ENCODE measurements at places on chromosomes 4 and X.

GRCh38 chr4:36502350-36502749 lies 220.9 kb downstream of the DTHD1 start:
- DNase-seq, result no peak

- DNase-seq, result no peak
Observed at GRCh38 chr4:120830204-120830603, 92.3 kb downstream of the PRDM5 start.

- no peak for DNase-seq
Observed at GRCh38 chr4:8468746-8469535, 28.4 kb downstream of the TRMT44 start.

- DNase-seq, result peak; percentile 93
Observed at GRCh38 chrX:17736856-17737709, at the start of gene SCML1. Gene SCML1 (plus strand): TSS chrX:17737493. CDS start chrX:17744187, 6,694 bp downstream.

- no peak for DNase-seq
Observed at GRCh38 chr4:87025023-87025613, 90.3 kb downstream of the AFF1 start.

DNA sequence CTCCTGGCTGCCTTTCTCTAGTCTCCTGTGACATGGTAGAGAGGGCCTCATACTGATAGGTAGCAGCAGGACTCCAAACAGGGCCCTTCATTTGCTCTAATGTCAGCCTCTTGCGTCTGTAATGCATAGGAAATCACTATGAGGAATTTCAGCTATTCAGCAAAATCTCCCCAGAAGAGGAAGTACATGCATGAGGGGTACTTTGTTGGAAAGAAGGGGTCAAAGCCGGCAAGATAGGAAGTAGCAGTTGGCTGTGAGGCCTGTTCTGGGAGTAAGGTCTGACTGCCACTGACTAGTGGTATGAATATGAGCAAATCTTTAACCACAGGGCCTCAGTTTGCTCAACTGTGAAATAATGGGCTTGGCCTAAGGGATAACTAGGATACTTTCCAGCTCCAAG lies 283.2 kb downstream of the ARHGAP10 start:
- DNase-seq, result no peak

DNA sequence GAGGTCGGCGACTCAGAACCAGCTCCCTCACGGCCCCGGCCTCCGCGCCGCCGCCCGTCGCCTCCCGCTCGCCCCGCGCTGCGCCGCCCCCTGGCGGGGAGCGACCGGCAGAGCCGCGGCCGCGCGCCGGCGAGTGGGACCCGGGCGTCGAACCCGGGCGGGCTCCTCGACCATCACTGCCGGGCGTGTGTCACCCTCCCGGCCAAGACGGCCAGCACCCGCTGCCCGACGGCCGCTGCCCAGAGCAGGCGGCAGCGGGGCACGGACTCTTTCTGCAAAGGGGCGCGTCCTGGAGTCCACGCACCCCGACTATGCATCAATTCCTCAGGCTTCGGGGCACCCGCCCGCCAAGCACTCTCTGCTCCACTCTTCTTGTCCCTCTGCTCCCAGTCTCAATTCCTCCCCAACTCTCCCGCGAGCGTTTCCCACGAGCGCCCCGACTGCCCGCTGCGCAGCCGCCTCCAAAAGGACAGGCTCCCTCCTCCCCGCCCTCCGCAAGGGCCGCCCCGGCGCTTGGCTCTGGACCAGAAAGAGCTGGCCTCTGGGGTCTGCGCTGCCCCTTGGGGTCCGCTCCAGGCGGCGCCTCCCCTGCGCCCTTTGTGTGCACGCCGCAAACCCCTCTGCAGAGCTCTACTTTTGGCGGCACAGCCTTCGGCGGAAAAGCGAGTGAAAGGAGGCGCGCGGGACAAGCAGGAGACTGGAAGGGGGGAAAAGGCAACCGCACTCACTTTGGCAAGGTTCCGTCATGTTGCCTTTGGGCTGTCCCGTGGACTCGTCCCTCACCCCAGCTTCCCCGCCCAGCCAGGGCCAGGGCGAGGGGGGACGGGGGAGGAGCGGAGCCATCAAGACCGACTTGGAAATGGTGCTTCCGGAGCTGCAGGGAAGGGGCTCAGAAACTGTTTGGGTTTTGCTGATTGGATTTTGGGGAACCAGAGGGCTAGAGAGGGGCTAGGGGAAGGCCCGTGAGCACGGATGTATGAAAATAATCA lies 1.0 kb downstream of the PDE5A start:
- DNase-seq, result peak; percentile 70

DNA sequence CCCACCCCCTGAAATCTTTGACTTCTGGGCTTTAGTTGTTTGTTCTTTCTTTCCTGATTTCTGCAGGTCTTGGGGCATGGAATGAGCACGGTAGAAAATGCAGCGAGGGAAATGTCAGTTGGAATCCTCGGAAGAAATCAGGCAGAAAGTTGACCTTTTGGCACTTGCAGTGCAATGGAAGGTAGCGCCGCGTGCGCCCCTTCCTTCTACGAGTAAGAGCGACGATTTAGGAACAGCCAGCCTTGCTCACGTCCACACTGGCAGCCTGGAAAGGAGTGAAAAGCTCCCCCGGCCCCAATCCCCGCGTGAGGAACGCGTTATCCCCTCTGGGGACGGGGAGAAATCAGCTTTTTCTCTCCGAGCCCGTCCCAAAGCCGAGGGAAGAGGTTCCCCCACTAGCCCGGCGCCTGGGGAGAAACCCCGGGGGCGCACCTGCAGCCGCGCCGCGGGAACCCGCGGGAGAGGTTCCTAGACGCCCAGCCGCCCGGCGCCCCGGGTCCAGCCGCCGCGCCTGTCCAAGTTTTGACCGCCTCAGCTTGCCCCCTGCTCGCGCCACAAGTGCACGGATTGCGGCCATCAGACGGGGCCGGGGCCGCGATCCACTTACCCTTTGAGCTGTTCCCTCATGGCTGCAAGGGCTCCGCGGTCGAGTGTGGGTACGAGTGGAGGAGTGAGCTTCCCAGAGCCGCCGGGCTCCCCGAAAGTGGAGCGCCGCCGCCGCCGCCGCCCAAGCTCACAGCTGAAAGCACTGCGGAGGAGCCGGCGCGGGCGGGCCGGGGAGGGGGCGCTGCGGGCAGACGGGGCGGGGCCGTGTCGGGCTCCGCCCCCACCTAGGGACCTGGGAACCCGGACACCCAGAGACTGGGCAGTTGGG lies 194.6 kb upstream of the FTHL17 start:
- peak; percentile 32 for DNase-seq

DNA sequence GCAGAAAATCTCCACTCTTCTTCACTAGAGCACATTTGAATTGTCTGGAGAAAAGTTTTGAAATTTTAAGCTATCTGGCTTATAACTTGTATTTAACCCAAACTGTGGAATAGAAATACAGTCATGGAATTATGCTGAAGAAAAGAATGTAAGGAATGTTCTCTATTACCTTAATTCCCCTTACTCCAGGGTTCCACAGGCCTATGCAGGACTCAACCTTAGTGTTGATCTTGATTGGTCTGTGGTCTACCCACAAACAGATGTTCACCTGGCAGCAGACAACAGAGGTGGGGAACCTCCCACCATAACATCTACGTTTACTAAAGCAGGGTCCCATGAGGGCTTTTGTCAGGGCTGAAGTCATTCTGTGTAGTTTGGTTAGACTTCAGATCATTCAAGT lies 189.3 kb upstream of the GPRIN3 start:
- DNase-seq, result no peak

GRCh38 chr4:169619518-169619957 lies 840 bp upstream of the CLCN3 start:
- DNase-seq, result no peak

GRCh38 chr4:109947918-109948317 lies 35.2 kb downstream of the EGF start:
- no peak for DNase-seq

GRCh38 chr4:4655901-4656300 lies 114.1 kb upstream of the STX18 start:
- DNase-seq, result no peak

GRCh38 chr4:8229331-8229975 lies 30.4 kb downstream of the SH3TC1 start:
- DNase-seq, result no peak

- DNase-seq, result no peak
Observed at GRCh38 chr4:105184316-105184980, 37.8 kb downstream of the TET2 start.

GRCh38 chr4:91322961-91323360 lies 980.8 kb upstream of the GRID2 start:
- DNase-seq, result no peak

- no peak for DNase-seq
Observed at GRCh38 chrX:106606571-106606970, 5.2 kb upstream of the RADX start.

- DNase-seq, result no peak
Observed at GRCh38 chr4:102584091-102584490, 82.9 kb downstream of the NFKB1 start.

GRCh38 chrX:12871257-12871656 lies 4.4 kb downstream of the TLR7 start:
- DNase-seq, result no peak

GRCh38 chr4:137934911-137935310 lies 307.2 kb downstream of the SLC7A11 start:
- no peak for DNase-seq

DNA sequence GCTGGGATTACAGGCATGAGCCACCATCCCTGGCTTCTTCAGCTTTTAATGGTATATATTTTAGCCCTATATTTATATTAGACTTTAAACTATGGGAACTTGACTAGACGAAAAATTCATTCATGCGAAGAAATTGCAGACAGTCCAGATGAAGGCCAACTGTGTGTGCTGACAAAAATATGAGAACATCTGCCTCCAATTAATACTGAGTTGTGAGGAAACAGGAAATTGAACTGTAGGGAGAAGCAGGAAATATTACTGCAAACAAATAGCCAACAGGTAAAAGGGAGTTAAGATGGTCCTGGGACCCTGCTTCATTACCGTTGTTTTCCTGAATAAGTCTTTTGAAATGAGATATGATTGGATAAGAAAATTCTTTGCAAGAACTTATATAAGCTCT lies 26.3 kb downstream of the MGARP start:
- DNase-seq, result no peak

GRCh38 chr4:147733716-147734344 lies 1.9 kb downstream of the ARHGAP10 start:
- DNase-seq, result no peak

DNA sequence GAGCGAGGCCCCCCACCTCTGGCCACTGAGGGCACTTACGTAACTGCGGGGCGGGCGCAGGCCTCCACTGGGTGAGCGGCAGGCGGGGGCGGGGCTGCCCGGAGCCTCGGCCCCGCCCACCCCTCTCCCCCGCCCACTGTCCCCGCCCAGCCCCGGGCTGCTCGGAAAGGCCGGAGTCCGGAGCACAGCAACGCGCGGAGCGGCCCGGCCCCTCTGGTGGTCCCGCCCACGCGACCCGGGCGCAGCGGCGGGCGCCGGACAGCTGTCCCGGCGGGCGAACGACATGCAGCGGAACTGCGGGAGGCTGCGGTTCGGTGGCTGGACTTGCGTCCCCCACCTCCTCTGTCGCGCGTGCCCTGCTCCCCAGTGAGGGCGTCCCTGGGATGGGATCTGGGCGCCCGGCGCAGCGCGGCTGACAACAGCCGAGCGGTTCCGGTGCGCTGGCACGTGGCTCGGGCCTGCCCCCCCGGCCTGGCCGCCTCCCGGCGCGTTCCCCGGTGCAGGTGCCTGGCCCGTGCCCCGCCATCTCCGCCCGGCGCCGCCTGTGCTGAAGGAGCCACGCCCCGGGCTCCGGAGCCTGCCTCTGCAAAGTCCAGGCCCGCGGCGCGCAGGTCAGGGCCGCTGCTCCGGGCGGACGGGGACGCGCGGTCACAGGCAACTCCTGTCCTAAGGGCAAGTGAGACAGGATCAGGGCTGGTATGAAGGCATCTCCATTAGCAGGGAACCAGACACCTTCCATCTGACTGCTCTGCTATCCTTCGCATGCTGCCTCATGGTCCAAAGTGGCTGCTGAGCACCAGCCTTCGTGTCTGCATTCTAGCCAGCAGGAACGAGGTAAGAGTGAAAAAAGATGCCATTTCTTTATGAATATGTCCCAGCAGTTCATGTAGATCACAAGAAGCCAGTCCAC lies 21.8 kb upstream of the JAKMIP1 start:
- no peak for DNase-seq

DNA sequence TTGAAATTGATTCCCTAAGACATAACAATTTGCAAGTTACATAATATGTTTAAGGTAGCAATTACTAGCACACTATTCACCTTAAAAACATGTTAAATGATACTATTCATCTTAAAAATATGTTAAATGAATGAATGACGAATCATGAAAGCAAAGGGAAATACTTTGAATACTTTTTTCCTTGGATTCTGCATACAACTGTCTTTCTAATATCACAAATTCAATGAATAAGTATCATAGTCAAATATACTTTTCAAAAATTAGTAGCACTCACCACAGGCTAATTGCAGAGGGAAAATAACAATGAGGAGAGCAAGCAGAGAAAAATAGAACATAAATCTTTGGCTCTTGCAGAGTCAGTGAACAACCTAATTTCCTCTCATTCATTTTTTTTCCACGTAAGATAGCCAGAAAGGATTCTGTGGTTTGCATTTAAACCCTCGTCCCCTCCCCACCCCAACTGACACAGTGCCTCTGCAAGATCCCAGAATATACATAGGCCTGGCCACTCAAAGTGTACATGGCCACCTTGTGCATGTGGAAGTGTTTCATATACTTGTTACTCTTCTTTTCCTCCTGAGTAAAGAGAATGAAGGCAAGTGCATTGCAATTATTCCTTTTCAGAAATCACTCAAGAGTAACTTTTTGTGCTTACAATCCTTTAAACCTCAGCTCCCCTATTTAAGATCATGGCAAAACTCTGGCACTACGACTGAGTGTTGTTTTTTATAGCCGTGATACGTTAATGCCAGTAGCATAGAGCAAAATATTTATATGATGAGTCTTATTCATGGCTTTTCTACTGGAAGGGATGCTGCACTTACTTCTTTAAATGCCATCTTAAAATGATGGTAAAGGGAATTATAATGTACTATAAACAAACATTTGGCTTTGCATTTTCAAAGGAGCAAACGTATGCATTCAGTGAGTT lies 236.4 kb downstream of the PDGFC start:
- no peak for DNase-seq

- no peak for DNase-seq
Observed at GRCh38 chr4:185374027-185374426, 21.7 kb downstream of the LRP2BP start.

- DNase-seq, result no peak
Observed at GRCh38 chrX:39613997-39614679, 483.6 kb downstream of the BCOR start.

- no peak for DNase-seq
Observed at GRCh38 chrX:141904262-141904661, 568 bp downstream of the MAGEC1 start.

DNA sequence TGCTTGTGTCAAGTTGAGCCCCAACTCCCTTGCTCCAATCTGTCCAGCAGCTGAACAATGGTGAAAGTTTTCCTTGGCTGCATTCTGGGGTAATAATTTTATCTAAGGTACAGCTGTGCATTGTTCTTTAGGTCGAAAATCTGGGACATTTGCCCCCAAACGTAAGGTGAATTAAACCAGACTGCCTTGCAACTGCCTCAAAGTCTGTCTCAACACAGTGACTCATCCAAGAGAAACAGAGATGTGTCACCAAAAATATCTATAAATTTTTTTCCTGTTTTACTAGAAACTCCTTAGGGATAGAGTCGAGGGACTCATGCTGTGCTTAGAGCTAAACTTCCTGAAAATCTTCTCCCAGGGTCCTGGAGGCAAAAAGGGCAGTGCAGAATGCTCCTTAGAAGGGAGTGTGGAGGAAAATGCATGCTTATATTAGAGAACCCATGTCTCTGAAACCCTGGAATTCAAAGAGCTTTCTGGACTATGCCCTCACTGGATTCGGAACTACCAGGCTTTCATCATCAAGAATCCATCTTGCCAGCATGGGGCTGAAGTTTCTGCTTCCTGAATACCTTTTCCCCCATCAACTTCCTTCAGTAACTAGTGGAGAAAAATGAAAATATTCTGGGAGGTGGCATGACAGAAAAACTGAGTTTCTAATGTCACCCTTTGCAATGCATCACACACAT lies 115.7 kb downstream of the PALLD start:
- DNase-seq, result no peak

Measured in left kidney (tissue), 8 donors.